H4 (cell line): ENCODE measurements at places on chromosomes 7 and 10.

DNA sequence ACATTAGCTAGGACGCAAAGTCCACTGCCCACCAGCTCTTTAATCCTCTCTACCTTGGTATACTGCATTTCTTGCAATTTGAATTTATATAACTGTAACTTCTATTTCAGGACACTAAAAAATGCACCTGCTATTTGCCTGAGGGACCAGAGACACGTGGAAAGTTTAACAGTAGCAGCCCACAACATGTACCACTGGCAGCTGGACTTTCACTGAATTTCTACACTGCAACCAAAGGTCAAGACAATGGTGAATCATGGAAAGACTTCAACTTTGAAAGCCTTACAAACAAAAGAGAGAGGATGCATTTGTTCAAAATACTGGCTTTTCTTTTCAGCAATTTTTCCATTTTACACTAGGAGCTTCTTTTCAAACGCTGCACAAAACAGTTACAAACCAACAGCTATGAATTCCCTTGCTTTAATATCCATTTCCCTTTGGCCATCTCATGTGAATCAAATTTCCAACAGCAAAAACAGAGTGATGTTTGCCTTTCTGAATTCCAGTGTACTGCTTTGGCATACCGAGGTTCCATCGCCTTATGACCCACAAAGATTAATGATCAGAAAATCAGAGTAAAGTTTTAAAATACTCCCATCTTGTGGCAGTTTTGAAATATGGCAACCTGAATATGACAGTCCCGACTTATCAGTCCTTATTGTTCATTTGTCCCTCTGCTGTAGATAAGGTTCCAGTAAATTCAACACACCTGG, 29.9 kb upstream of the HNRNPH3 start:
- DNase-seq: peak; percentile 32

DNA sequence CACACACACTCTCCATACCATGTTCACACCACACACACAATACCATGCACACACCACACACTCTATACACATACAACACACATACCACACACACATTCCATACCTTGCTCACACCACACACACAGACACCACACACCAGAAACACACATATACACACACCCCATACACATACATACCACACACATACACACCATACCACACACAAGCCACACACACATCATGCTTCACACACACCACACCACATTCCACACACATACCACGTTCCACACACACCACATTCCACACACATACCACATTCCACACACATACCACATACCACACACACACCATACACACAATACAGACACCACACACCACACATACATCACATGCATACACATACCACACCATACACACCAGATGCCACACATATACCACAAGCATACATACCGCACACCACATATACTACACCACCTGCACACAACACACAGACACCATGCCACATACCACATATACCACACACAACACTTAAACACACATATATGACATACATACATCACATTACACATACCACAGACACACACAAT, 282.7 kb downstream of the POU6F2 start:
- DNase-seq: no peak

- DNase-seq: peak; percentile 96
These were observed 86.3 kb downstream of the RNF216 start for GRCh38 chr7:5694912-5695726.

DNA sequence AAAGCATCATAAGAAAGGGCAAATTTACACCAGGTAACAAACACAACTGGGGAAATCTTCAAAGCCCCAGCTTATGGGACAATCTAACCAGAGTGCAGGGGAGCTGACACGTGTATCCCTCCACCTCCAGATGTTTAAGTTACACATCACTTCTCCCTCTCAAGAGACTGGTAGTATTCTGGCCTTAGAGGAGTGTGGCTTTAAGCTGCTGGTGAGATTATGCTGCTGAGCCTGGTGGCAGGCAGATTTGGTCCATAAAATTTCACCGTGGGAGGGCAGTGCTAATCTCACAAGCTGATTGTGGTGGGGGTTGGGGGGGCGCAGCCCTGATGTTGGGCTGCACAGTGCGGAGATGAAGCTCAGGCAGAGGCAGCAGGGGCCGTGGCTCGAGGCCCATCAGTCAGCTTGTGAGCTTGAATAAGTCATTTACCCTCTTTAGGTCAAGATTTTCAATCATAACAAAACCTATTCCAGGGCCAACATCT, 431.0 kb upstream of the GALNT17 start:
- no peak for DNase-seq

DNA sequence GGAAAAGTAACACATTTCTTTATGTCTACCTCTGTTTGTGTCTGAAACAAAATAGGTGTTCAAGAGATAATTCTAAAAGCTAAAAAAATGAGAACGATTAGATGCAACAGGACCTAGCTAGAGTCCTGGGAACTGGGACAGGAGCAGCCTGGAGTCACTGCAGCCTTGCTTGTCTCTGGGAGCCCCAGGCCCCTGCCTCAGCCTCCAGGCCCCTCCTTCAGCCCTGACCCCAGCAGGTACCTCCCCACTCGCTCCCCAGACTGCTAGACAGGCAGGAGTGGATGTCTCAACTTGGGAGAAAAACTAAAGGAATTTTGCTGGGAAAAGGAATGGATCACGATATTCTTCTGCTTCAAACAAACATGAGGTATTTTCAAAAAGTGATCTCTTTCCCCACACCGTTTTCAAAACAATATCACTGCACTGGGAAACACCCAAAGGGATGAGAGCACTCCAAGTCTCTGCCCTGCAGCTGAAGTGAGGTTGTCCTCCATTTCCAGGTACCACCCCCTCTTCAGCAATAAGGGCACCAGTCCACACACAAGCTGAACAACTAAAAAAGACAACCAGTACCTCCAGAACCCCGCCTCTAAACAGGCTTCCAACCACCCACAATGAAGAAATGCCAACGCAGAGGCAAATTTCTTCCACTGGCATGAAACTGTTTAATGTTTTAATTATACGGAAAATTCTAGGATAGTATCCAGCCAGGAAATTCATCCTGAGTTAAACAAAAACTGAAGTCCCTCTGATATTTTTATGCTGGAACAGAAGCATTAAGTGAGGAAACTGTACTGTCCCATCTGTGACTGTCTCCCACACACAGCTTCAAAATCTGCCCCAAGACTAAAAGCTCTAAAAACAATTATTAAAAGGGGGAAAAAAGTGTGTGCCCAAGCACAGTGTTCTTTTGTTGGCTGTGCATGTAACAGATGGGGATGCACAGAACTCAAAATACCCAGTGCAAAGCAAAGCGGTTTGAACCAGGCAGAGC, 47.2 kb downstream of the XPNPEP1 start:
- DNase-seq: no peak

DNA sequence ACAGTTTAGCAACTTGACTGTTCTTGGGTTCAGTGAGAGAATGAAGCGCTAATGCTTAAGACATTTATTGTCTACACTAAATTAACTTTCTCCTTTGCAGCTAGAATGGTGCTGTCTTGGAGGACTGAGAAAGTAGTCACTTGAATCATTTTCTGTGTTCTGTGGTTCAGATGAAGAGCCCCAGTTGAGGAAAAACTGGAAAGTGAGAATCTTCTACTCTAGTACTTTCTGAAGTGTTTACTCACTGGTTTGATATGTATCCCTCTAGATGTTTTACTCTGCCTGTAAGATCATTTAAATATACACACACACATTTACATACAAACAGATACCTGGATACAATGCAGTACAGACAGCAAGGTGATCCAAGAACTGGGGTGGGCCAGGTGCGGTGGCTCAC, 308.1 kb downstream of the CAMK1D start:
- DNase-seq: no peak

- DNase-seq: no peak
These were observed 29.1 kb downstream of the CELF2 start for GRCh38 chr10:11046776-11047160.

DNA sequence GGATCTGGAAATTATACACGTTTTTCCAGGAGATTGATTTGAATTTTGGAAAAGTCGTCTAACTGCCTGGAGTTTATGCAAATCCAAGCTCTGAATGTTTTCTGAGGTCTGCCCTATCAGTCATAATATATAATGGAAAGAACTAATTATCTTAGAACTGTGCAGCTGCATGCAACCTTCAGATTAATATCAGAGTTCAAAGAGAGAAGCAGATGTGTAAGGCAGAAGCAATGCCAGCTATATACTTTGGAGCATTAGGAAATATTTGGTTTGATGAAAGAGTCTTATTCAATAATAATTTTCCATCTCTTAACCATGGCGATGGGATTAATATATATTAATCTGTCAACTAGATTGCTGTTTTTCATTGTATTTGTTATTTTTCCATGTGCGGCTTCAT, 500.9 kb downstream of the NEBL start:
- DNase-seq: no peak

- no peak for DNase-seq
These were observed 61.9 kb downstream of the AOC1 start for GRCh38 chr7:150914196-150914595.

DNA sequence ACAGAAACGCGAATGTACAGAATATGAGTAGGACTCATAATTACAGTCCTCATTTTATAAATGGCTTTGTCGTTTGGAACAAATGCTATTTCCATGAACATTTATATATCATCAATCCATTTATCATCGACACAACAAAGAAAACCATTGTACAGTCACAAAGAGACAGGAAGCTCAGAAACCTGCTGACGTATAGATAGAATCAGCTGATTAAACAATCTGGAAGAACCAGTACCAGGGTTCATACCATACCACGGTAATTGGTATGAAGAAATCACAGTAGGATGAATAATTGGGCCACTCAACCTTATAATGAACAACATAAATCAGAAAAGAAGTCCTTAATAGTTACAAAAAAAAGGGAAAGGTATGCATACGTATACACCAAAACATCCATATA, 295.0 kb downstream of the PARD3 start:
- DNase-seq: no peak

GRCh38 chr10:13110908-13111307, 10.9 kb downstream of the OPTN start:
- no peak for DNase-seq

DNA sequence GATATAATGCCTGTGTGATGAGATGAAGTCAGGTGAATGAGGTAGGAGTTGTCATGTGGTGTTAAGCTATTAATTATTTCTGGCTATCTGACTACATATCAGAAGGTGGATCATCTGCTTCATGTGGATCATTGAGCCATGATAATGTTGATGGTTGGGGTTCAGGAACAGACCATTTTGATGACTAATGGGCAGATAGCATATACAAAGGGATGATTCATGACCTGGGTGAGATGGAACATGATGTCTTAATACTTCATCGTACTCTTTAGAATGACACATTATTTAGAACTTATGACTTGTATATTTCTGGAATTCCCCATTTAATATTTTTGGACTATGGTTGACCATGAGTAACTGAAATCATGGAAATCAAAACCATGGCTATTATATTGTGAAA, 155.1 kb downstream of the OR13A1 start:
- DNase-seq: no peak

DNA sequence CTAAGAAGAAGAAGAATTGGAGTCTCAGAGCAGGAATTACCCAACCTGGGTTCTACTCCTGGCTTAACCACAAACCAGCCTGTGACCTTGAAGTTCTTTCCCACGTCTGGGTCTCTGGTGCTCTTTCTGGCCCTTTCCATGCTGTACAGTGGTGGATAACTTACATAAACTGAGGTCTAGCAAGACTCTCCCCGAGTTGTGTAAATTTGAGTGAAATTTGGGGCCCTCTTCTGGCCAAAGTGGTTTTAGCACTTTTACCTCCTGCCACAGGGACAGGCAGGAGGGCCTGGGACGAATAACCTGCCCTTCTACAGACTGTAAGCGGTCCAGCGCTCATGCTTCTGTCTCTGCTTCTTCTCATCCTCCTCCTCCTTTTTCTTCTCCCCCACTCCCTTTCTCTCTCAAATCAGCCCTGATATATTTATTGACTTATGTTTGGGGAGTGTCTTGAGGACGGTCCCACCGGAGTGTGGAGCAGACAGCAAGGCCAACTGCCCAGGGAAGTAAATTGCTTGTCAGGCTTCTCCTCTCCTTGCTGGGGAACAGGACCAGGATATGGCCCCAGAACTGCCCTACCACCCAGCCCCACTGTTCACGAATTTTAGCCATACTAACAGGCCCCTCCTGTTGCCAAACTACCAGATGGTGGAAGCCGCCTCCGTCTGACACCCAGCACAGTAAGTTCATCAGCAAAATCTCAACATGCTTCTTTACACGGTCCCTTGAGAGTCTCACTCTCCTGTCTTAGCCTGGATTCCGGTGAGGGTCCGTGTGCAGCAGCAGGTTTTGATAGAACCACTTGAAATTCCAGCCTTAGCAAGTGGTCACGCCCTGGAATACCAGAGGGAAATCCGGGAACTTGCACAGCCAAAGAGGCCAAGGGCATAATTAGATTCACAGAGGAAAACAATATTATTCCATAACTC, 4.0 kb upstream of the SH3PXD2A start:
- DNase-seq: peak; percentile 45

GRCh38 chr7:100257017-100257416, 37.3 kb downstream of the PVRIG start:
- DNase-seq: no peak
